ENCODE measurements at places on chromosomes 4 and X.

DNA sequence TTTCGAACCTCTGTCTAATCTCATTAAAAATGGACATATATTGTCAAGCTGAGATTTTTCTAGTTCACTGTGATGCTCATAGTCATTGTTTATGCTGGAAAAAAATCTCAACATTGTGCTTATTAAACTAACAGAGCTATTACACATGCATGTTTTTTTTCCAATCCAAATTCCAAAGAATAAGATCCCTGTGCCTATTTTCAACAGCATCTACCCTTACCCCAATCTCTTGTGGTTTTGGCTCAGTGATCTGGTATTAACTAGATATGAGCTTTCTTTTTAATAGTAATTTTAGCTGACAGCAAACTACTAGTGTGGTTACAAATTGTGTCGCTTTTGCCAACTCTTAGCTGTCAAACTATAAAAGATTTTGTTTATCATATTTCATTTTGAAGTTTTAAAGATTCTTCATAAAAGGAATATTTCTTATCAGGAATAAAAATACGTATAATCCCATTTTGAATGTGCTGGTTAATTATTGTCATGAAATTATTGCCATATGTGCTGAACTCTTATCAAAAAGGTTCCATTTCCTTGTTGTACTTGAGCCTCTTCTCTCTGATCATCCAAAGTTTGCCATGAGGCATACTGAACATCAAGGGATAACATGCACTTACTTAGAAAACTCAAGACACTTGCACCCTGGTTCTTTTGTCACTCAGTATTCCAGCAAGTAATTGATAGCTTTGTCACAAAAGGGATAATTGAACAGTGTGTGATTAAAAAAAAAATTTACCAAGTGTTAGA lies 241.2 kb downstream of the ARHGAP24 start:
- DNase-seq: no peak

GRCh38 chr4:71470524-71470923 lies 131.7 kb downstream of the SLC4A4 start:
- DNase-seq: no peak

DNA sequence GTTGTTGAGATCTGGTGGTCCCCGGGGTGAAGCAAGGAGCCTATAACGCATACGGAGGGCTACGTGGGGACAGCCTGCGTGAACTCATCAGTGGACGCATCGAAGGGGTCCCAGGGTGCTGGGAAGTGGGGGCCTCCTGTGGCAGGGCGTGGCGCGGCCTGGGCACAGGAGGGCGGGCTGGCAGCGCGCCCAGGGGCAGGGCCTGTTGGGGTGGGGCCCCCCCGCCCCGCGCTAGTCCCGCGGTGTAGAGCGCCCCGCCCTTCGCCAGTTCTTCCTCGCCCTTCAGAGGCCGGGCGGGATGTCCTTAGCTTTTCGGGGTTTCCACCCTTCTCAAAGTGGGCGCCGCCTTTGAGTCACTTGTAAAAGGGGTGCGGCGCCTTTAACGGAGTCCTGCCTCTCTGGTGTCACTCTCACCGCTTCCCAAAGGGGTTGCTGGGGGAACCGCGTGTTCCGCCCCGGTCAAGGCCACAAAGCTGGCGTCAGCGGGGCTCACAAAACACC lies 632 bp downstream of the PLP2 start:
- DNase-seq: peak; percentile 60

GRCh38 chr4:80365928-80366327 lies 30.4 kb downstream of the CFAP299 start:
- peak; percentile 41 for DNase-seq

DNA sequence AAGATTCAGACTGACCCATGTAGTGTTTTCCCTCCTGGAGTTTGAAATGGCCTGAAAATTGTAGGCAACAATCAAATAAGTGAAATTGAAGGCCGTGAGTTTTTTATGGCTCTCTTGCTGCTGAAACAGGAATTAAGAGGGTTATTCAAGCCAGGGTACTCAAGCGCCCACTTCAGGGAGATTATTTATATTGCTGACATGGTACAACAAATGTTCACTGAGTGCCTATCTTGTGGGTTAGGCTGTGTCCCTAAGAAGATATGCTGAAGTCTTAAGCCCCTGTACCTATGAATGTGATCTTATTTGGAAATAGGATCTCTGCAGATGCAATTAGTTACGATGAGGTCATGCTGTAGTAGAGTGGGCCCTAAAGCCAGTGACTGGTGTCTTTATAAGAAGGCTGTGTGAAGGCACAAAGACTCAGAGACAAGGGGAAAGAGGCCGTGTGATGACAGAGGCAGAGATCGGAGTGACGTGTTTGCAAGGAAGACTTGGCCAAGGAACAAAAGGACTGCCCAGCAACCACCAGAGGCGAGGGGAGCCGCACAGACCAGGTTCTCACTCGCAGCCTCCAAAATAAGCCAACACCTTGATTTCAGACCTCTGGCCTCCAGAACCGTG lies 72.9 kb downstream of the MED28 start:
- no peak for DNase-seq

DNA sequence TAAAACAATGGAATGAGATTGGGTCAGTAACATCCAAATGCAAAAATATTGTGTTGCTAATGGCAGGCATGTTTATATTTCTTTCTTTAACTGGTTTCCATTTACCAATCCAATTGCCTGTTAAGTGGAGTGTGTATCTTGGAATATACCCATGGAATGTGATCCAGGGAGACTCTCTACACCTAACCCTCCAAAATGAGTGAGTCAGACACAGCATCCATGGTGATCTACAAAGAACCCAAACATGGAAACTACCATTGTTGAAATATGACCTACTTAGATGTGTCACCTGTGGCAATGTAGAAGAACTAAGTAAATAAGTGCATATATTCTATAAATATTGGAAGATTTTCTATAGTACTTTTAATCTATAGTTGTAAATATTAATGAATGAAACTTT lies 110.3 kb downstream of the AREG start:
- DNase-seq: no peak

DNA sequence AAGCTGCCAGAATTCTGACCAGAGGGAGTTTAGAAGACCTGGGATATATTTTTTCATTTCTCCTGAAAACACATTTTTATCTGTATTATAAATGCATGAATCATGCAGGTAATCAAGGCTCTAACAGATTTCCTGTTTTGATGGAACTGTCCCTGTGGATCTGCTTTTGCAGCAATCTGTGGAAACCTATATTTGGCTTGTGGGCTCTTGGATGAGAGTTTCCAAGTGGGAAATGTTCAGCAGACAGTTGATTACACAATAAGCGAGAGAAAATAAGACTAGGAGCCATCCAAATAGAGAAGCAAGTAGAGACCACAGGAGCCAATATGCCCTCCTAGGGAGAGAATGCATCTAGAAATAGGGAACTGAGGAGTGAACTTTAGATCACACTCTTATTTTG lies 105.0 kb downstream of the NDST3 start:
- DNase-seq: peak; percentile 3

GRCh38 chrX:145394344-145394743 lies 147.0 kb downstream of the SPANXN1 start:
- no peak for DNase-seq

DNA sequence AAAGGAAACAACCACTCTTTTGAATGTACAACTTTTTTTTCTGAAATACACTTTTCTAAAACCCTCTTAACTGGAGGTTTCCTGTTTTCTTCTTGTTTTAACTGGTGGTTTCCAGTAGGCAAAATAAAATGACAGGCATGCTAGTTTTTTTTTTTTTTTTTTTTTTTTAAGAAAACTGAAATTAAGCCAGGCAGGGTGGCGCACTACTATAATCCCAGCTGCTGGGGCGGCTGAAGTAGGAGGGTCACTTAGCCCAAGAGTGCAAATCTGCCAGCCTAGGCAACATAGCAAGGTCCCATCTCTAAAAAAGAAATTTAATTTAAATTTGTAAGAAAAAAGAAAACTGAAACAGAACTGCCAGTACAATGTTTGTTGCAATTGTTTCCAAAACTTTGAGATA lies 44.0 kb downstream of the TMEM144 start:
- no peak for DNase-seq

- peak; percentile 34 for DNase-seq
Measured at GRCh38 chr4:40228497-40229365, 31.9 kb downstream of the RHOH start.

GRCh38 chrX:1475881-1476280 lies 23.2 kb upstream of the ASMTL start:
- DNase-seq: no peak

DNA sequence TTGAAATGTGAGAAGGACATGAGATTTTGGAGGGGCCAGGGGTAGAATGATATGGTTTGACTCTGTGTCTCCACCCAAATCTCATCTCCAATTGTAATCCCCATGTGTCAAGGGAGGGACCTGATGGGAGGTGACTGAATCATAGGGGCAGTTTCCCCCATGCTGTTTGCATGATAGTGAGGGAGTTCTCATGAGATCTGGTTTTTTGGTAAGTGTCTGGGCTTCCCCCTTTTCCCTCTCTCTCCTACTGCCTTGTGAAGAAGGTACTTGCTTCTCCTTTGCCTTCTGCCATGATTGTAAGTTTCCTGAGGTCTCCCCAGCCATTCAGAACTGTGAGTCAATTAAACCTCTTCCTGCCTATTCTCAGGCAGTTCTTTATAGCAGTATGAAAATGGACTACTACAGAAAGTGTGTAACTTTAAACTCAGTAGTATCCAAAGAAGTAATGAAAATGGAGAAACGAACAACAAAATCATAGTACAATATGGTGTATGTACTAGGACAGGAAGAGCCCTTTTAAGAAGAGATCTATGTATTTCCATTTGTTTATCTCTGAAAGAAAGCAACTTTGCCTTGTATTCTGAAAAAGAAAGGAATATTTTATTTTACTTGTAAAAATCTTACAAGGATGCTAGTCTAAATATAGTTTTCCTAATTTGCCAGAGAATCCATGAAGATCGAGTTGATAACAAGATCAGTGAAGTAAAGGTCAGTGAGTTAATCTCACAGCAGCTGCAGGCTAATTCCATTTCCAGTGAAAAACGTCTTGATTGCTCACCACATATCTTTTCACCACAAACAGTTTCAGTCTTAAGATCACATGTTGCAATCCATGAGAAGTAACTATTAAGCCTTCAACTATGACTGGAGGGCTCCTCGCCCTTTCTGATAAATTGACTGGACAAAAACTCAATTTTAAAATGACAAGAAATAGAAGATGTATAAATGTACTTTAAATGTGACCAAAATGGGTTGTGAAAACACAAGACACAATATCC lies 20.5 kb downstream of the PKD2 start:
- DNase-seq: peak; percentile 82

- DNase-seq: no peak
Measured at GRCh38 chr4:100984901-100985300, 362.4 kb downstream of the PPP3CA start.

DNA sequence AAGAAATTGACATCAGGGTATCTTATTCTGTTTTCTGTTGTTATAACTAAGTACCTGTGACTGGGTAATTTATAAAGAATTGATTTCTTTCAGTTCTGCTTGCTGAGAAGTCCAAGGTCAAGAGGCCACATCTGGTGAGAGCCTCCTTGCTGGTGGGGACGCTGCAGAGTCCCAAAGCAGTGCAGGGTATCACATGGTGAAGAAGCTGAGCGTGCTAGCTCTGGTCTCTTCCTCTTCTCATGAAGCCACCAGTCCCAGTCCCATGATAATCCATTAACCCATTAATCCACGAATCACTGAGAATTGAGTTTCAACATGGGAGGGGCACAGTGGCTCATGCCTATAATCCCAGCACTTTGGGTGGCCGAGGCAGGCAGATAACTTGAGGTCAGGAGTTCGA lies 18.0 kb downstream of the RBMX start:
- DNase-seq: no peak

GRCh38 chrX:113804291-113804690 lies 779.6 kb upstream of the HTR2C start:
- no peak for DNase-seq

DNA sequence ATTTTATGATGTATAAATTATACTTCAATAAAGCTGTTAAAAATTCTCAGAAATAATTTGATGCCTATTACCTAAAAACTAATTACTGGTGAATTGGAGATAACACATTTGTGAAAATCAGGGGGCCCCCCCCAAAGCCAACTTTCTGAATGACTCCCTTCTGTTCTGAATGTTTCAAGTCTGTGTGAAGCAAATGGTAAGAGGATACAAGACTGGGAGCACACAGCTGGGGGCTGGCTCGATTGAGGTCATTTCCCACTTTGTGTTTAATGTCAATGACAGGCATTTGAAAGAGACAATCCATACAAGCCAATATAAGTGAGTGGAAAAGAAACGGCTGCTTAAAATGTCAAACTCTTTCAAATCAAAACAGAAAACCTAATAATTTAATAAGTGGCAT lies 155.8 kb downstream of the SH2D1A start:
- DNase-seq: no peak

DNA sequence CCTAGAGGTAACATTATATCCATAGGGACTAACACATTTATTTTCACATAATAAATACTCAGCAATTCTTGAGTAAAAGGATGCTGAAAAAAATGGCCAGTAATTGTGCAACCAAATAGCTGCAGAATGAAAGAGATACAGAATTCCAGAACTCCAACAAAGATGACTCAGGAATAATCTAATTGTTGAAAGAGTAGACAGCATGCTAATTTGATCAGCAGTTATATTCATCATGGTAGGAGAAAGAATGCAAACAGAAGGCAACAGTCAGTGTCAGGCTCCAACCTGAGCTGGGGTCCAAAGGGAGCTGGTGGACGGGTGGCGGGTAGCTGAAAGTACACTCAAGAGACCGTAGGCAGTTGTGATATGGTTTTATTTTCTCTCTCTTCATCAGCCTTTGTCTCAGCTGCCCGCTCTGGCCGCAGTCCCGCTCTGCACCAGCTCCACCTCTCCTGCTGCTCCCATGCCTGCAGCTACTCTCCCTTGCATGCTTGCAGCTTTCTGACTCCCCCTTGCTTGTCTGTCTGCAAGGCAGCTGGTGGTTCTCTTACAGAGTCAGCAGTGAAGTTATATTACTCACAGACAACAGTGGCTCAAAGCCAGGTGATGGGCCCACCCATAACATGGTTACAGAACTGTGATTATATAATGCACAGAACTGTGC lies 1150.1 kb downstream of the STIM2 start:
- no peak for DNase-seq

- DNase-seq: peak; percentile 33
Measured at GRCh38 chr4:173272996-173273395, 61.2 kb downstream of the HMGB2 start.

- no peak for DNase-seq
Measured at GRCh38 chr4:115152081-115152480, 38.7 kb upstream of the NDST4 start.

GRCh38 chrX:9539605-9540387 lies 74.9 kb downstream of the TBL1X start:
- no peak for DNase-seq

DNA sequence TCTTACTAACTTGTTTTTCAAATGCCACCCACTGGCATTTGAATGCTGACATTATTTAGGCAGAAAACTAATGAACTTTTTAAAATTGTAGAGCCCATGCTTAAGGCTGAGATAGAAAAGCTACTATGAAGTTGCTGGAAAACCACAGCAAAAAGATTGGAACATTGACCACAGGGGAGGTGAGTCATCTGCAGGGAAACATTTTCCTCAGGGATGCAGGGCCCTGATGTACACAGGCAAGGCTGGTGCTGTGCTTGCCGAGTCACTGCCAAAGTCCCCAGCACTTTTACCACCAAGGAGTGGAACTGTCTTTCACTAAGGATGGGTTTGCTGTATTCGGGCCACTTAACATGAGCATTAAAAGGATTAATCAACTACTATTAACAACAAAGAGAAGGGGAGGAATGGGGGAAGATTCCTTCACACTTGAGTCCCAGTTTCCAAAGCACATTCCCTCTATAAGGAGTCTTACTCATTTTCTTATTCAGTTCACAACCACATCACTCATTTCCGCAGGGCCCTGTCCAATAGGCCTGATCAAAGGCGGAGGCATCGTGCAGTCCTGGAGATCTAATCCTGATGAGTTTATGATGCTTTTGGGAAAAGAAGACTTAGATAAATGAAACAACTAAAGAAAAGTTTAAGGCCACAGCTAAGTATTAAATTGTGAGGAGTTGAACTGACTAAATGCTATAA lies 202.9 kb upstream of the NPY2R start:
- no peak for DNase-seq
